HFF-Myc (cell line): ENCODE measurements at places on chromosomes 3 and 15.

DNA sequence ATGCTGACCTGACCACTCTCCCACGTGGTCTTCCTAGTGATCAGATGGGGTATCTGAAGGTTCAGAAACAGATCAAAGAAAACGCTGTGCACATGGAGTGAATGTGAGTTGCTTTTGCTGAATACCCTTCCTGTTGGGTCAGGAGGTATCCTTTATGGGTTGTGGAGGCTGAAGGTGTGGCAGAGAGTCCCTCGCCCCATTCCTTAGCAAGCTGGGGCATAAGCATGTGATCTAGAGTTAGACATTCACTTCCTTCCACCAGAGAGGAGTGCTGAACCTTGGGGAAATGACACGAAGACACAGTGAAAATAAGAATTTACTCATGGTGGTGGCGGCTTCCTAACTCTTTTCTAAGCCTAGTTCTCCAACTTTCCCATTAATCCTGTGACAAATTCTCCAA, 27.8 kb upstream of the SPTBN5 start:
- DNase-seq = no peak

DNA sequence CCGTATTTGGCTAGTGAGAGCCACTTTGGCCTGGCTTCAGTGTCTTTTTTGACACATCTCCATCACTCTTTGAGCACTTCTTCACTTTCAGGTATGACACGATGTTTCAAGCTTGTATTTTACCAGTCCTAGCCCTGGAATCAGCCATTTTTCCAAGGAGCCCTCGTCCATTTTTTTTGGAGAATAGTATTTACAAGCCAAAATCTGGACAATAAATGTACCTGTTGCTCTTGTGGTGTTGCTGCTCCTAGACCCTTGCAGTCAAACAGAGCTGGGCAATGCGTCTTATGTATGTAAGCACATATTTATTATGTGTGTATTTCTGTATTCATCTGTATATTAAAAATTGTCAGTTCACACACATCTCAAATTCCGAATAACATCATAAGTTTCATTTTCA, 231.2 kb downstream of the THSD4 start:
- no peak for DNase-seq

DNA sequence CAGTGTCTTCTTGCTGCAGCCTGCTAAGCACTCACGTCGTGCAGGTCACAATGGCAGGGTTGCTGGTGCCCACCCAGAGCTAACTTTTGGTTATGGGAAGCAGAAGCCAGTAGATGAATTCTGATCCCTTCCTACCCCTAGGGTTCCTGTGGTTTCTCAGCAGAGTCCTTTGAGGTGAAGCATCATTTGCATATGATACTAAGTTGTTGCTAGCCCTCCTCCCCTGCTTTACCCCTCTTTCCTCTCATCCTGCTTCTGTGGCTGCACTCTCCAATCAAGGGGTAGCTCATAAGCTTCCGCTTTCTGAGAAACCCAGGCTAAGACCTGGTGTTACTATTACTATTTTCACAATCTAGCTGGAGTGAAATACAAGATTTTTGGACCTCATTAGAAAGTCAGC, 22.1 kb upstream of the HEG1 start:
- DNase-seq = no peak

GRCh38 chr3:166453478-166453877, 616.3 kb upstream of the BCHE start:
- DNase-seq = no peak

- no peak for DNase-seq
These were observed 13.9 kb downstream of the PLXND1 start for GRCh38 chr3:129592381-129593131.
